KBM-7 (cell line): ENCODE measurements at places on chromosomes 13 and 19.

DNA sequence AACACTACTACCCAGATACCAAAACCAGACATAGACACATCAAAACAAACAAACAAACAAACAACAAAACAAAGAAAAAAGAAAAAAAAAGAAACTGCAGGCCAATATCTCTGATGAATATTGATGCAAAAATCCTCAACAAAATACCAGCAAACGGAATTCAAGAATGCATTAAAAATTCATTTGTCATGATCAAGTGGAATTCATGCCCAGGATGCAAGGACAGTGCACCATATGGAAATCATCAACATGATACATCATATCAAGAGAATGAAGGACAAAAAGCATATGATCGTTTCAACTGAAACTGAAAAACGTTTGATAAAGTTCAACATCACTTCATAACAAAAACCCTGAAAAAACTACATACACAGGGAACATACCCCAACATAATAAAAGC, 48.9 kb upstream of the CEACAM21 start:
- DNase-seq = no peak

- DNase-seq = no peak
Observed at GRCh38 chr13:113781571-113781970, 22.5 kb downstream of the TMEM255B start.

DNA sequence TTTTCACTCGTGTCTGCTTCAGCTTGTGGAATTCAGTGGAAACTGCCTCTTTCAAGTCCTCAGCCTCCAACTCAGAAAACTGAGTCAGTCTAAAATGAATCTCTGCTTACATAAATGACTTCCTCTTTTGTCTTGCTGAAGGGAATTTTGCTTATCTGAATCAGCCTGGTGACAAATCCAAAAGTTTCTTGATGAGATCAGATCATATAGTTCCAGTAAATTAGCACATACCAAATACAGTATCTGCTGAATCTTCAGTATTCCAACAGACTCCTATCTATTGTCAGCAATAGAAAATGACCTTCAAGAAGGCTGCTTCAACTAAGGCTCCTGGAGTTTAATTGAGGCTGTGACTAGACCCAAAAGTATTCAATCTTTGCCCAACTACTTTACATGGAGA, 290.0 kb downstream of the MZT1 start:
- DNase-seq = peak; percentile 2

DNA sequence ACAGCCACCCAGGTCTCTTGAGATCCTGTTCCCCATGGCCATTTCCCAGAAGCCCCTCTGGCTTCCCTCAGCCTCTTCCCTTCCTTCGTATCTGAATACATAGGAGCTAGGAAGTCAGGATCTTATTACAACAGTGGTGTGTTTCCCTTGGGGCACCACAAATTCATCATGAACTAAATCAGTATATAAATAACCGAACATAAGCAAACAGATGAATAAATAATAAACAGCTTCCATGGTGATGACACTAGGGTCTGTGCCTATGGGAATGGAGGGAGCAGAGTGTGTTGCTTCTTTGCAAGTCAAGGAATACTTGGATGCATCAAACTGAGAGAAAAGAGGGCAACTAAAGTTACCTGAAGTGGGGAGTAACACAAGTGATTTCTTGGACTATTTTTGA, 527.6 kb downstream of the LMO7 start:
- no peak for DNase-seq

DNA sequence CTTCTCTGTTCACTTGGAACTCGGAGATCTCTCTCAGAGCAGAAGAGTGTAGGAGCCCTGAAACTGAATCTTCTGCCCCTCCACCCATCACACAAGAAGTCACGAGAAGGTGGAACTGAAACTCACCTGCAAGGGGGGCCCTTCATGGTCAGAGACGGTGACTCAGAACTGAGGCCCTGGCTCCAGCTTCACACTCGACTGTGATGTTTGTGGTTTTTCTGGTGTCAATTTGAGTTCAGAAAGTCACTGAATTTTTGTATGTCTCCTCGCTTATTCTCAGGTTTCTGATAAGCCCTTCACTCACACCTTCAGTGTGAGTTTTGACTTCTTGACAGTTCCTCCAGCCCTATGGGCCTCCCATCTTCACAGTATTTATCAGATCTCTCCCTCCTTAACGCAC, 23.1 kb downstream of the SIGLEC5 start:
- no peak for DNase-seq

- peak; percentile 63 for DNase-seq
Observed at GRCh38 chr19:29260477-29261317, 47.7 kb upstream of the UQCRFS1 start.

DNA sequence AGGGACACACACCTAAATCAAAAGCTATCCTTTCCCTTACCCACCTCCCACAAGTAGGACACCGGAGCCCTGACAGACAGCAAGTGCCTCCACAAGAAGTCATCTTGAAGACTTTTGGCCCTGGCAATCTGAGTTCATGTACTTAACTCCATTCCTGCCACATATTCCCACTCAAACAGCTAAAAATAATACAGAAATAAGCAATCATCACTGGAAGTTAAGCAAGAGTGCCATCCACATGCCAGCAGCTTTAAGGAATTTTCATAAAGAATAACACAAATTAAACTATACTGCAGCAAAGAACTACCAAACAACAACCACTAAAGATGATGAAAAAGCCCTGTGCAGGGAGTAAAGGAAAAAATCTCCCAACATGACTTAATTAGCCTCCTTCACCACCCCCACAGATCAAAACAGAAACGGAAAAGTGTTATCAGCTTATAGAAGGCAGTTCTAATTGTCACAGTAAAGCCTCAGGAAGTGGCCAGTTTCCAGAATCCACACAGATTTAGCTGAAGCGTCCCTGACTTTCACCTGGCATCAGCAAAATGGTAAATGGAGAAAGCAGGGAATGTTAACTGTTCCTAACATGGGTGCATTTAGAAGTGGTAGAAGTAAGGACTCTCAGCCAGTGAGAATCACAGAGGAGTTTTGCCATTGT, 343.9 kb downstream of the TBC1D4 start:
- DNase-seq = no peak

DNA sequence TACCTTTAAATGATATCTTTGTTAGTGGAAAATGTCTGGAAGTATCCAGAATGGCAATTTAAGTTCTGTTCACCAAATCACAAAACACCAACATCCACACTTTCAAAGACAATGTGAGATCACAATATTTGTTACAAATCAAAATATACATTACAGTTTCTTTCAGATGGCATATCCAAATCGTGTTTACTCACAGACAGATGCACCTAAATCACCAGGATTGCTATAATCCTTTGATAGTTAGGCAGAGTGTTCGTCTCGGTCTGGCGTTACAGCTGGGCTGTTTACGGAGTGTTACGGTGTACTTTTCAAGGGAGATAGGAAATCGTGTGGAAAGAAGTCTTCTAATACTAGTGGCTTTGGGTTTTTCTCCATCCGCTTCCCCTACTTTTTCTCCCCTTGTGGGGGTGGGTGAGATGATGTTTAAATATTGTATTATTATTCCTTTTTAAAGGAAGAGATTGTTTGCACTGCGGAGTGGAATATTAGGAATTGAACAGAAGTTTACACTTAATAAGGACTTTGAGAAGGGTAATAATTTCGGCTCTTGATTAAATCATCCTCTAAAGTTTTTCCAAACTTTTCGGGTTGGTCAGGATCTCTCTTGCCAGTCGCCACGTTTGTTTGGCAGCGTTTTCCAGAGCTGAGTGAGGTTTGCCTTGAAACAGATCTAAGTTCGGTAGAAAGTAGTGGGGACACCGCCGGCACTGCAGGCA, 1.8 kb downstream of the MAB21L1 start:
- DNase-seq = peak; percentile 44

DNA sequence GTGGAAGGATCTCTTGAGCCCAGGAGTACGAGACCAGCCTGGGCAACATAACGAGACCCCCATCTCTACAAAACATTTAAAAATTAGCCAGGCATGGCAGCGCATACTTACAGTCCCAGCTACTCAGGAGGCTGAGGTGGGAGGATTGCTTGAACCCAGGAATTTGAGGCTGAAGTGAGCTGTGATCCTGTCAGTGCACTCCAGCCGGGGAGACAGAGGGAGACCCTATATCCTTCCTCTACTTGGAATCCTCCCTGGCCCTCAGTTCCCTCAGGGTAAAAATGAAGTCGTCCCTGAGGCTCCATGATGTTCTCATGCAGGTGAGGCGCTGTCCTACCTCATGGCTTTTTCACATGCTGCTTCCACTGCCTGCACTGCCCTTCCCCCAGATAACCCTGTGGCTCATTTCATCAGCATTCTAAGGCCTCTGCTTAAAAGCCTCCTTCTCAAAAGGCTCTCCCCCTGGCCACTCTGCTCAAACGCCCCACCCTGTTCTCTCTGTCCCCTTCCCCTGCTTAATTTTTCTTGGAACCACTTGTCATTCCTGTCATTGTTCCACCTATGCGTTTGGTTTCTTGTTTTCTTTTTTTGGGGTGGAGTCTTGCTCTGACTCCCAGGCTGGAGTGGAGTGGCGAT, 19.2 kb downstream of the DNM2 start:
- no peak for DNase-seq

GRCh38 chr19:31099515-31100205, 249.6 kb downstream of the TSHZ3 start:
- no peak for DNase-seq

DNA sequence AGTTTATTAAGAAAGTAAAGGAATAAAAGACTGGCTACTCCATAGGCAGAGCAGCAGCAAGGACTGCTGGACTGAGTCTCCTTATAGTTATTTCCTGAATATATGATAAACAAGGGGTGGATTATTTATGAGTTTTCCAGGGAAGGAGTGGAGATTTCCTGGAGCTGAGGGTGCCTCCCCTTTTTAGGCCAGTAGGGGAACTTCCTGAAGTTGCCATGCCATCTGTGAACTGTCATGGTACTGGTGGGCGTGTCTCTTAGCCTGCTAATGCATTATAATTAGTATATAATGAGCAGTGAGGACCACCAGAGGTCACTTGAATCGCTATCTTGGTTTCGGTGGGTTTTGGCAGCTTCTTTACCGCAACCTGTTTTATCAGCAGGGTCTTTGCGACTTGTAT, 13.5 kb downstream of the ZSCAN5A start:
- DNase-seq = no peak

DNA sequence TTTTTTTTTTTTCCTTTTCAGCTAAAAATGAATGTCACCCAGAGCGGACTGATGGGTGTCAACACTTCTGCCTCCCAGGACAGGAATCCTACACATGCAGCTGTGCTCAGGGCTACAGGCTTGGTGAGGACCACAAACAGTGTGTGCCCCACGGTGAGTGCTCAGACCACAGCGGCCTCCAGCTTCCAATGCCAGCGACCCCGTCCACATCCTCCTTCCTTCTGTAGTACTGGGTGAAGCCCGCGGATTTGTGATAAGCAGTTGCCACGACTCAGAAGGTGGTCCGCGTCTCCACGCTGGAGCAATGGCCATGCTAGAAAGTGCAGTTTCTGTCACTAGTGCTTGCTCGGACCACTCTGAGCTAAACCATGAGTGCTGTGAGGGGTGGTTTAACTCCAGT, 6.0 kb downstream of the PROZ start:
- DNase-seq = no peak

DNA sequence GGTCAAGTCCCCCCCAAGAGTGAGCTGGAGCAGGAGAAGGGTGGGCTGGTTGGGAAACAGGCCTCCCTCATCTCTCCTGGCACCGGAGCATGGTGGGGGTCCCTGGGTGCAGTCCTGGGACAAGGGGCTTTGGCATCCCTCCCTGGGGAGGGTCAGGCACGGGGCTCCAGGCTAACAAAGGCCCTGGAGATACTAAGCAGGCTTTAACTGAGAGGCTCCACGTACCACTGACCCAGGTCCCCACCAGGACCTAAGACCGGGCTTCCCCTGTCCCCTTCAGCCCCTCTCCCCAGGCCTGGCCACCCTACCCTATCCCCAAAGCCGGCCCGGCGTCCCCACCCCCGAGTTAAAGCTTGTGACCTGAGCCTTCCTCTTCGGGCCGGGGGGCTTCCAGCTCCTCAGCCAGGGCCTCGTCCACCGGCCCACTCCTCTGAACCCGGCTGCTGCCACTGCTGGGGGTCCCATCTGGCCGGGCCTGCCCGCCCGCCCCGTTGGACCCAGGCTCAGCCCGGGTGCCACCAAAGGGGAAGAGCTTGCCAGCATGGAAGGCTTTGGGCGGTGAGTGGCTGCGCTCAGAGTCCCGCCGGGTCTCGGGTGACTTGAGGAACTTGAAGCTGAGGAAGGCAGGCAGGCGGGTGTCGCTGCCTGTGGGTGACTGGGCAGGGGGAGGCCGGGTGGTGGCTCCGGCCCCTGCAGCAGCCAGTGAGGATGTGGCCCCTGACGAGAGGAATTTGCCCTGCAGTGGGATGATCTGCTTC, 10.1 kb downstream of the ANO8 start:
- DNase-seq = no peak

DNA sequence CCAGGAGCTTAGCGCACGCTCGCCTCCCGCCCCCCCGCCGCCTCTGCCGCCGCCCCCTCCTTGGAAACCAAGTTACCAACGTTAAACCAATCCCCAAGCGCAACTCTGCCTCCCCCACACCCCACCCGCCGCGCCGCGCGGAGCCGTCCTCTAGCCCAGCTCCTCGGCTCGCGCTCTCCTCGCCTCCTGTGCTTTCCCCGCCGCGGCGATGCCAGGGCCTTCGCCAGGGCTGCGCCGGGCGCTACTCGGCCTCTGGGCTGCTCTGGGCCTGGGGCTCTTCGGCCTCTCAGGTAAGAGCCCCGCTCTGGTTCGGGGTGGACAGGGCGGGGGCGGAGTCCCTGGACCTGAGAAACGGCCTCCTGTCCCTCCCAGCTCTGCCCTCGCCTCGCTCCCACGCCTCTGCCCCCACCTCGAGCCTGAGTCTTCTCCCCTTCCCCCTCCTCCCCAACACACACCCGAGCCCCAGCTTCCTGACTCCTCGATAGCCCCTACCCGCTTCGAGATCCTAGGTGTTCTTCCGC, at the start of gene ICAM5:
Gene ICAM5, plus strand, starts transcription at position 117 of the 521 bp plus-strand sequence. Its CDS starts 92 bp downstream, at position 209.
- peak; percentile 53 for DNase-seq

DNA sequence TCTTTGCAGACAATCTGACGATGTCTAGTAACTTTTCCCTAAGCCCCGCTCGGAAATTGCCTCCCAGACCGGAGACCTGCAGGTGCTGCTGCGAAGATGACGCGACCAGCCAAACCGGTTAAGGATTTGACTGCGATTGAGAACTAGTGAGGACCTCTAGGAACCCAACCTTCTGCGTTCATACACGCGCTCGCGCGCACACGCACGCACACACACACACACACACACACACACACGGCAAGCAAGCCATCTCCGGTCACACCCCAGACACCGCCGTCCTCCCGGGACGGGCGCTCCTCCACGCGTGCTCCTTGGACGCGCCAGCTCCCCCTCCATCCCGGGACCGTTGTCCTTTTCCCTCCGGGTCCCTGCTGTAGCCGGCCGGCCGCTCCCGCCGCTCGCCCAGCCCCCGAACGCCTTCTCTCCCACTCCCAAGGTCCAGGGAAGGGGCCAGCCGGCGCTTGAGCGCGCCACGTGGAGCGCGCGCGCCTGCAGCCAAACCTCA, 1.2 kb downstream of the TBC1D4 start:
- DNase-seq = peak; percentile 75

GRCh38 chr19:44959691-44960090, 4.5 kb downstream of the CLPTM1 start:
- no peak for DNase-seq

- no peak for DNase-seq
Observed at GRCh38 chr13:55219538-55219937, 1921.2 kb upstream of the PRR20A start.

GRCh38 chr13:93343097-93343496, 116.5 kb downstream of the GPC6 start:
- no peak for DNase-seq

- peak; percentile 63 for DNase-seq
Observed at GRCh38 chr13:45615501-45616101, at the start of gene ERICH6B. ERICH6B (minus strand) TSS chr13:45615739; CDS start chr13:45597005, 18,734 bp downstream.
